ENCODE measurements at places on chromosomes 12 and 14.
A peak's percentile ranks its signal among the peaks of the same experiment; 100 is the strongest.

DNA sequence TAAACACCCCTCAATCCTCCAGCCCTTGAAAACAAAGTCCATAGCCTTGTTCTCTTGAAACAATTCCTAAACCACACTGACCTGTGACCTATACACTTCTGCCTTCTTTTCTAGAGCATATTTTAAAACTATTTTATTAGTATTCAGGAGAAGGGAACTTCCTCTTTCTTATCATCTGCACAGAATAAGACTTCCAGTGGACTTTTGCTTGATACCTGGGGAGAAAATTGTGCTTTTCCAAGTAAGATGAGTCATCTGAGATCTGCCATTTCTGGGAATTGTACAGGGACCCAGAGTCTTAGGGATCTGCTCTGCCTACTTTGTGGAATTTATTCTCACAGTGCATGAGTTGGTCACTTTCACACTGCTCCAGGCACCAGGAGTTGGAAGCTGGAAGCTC lies 10.5 kb upstream of the WNT5B start:
- DNase-seq, result no peak

- DNase-seq, result no peak
These were observed 454.0 kb upstream of the TBX3 start for GRCh38 chr12:115137812-115138521.

GRCh38 chr12:124917135-124917840 lies 2.8 kb upstream of the UBC start:
- no peak for DNase-seq

- no peak for DNase-seq
These were observed 96.2 kb downstream of the PLBD1 start for GRCh38 chr12:14471497-14471896.

DNA sequence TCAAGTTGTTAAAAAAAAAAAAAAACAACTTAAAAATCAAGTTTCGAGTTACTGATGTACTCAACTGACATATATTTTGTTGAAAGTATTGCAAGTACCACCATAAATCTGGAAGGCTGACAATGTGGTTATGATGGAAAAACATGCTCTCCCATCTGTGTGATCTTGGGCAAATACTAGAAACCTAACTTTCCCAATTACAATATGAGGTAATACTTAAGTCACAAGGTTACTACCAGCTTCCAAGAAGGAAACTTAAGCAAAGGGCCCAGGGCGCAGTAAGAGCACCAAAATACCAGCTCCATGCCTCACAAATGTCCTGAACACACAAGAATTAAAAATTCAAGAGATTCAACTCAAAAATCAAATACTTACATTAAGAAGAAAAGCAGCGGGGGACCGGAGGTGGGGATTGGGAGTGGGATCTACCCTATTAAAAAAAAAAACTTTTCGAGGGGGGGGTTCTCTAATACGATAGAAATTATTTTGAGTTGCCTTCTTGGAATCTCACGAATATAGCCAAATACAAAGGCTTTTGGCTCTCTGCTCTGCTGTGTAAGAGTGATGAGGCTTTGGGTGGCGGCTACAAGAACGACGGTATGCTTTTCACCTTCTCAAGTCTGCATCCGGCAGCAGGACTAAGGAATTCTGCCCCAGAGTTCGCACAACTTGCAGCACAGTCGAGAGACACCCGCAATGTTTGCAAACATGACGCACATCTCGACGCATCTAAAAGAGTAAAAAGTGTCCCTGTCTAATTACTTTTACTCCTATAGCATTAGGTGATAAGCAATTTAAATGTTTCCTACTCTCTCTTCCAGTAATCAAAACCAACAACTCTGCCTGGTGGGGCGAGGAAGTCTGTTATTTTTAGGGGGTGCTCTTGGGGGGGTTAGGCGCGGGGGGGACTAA lies 1.1 kb downstream of the SAV1 start:
- DNase-seq, result peak; percentile 44

GRCh38 chr12:5593086-5593485 lies 161.2 kb downstream of the NTF3 start:
- peak; percentile 19 for DNase-seq

DNA sequence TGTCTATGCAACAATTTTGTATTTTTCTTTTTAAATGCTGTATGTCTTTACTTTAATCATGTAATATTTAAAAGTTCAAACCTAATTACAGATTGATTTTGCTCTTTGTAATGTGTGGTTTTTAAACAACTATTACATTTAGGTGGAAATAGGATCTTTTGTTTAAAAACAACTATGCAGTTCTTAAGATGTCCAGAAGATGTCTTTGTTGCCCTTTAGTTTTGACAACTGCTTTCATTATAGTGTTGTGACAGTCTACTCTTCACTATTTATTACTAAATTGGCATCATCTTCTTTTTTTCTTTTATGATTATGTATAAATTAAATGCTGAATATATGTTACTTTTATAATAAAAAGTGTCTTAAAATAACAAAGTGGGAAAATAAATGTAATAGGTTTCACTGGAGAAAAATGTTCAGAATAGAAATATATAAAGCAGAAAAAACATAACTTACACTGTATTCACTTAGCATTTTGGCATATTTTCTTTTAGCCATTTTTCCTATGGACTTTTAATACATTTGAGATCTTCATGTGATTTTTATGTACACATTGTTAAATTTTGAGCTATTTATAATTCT lies 27.1 kb upstream of the PCNX4 start:
- peak; percentile 38 for DNase-seq

DNA sequence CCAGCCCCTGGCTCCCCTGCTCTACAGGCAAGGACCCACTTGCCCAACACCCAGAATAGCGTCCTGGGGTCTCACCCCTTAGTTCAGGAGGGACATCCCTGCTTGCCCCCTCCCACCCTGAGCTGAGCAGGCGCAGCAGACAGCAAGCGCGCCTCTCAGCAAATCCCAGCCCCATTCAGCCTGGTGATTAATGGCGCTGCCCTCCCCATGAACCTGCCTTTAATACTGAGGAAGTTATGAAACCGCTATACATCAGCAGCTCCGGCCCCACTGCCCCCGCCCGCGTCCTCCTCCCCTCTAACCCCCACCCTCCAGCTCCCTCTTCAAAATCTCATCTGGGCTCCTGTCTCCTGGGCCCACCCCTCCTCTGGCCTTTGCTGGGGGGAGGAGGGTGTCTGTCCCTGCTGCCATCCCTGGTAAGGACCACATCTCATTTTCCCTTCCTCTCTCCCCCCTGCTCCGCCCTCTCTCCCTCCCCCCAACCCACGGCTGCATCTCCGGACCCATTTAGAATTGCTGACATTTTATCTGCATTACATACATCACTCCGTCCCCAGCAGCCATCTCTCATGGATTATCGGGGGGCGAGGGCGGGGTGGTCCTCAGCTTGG lies 7.1 kb upstream of the SMUG1 start:
- peak; percentile 87 for DNase-seq

- DNase-seq, result no peak
These were observed 67.5 kb downstream of the DIP2B start for GRCh38 chr12:50572287-50572686.
